HT1080 (cell line): ENCODE measurements at places on chromosomes 7 and 10.

GRCh38 chr7:108736221-108736891 lies 166.7 kb downstream of the DNAJB9 start:
- no peak for DNase-seq

DNA sequence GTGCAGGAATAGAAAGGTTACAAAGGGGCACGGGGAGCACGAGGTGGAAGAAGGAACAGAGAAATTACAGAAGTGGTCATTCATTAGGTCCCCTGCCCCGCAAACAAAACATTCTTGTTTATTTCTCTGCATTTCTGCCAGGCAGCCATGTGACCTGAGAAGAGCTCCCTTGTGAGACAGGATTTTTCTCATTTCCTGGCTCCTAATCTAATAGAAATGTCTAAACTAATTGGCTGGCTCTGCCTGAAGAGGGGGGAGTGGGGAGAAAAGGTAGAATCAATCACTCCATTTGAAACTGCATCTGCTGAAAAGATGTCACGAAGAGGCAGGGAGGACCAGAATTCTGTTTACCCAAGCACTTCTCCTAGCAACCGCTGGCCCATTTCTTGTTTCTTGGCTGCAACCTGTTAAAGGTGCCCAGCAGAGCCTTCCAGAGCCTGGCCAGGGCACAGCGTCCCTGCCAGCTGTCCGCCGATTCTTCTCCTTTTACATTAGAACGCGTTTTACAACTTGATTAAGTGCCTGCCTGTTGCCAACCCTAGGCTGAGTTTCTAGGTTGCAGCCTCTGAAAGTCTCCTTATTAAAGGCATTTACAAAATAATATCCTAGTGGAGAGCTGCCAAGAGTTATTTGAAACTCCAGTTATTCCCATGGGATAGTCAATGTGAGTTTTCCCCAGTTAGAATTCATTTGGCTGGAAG lies 1227.6 kb downstream of the TYW1 start:
- no peak for DNase-seq

DNA sequence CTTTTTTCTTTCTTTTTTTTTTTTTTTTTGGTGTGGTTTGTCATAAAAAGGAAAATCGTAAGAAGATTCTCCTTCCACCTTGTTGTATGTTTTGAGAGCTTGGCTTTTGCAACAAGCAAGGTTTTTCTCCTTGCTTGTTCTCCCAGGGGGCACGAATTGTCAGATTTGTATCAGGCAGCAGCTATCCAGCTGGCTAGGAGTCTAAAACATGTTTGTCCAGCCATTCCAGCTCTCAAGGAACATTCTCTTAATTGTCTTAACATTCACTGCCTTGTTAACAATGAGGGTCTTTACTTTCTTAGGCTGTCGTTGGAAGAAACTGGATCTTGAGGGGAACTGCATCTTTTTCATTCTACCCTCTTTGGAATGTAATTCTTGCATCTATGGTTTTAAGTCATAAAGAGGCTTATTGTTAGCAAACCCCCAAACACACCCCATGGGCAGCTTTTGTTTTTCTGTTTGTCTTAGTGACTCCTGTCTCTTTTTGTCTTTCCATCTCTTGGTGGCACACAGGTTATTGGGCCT lies 14.6 kb downstream of the SHTN1 start:
- no peak for DNase-seq

- no peak for DNase-seq
These were observed 387.8 kb downstream of the SDK1 start for GRCh38 chr7:3688842-3689241.

- no peak for DNase-seq
These were observed 396.0 kb downstream of the SEMA3D start for GRCh38 chr7:84790882-84791281.

DNA sequence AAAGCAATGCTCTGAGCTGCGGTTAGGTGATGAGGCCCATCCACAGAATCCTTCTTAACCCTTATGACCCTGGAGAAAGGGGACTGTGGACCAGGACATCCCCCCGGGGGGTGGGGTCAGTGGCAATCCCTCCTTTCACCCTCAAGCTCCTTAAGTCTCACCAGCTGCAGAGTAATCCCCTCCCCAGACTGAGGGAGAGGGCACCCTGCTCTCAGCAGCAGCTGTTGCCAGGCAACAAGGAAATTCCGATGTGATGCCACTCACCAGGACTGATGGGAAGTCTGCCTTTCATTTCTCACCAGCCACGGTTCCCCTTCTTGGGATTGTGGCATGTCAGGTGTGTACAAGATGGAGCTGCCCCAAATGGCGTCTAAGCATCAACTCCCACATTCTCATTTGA lies 129.6 kb downstream of the DOCK1 start:
- DNase-seq = no peak

DNA sequence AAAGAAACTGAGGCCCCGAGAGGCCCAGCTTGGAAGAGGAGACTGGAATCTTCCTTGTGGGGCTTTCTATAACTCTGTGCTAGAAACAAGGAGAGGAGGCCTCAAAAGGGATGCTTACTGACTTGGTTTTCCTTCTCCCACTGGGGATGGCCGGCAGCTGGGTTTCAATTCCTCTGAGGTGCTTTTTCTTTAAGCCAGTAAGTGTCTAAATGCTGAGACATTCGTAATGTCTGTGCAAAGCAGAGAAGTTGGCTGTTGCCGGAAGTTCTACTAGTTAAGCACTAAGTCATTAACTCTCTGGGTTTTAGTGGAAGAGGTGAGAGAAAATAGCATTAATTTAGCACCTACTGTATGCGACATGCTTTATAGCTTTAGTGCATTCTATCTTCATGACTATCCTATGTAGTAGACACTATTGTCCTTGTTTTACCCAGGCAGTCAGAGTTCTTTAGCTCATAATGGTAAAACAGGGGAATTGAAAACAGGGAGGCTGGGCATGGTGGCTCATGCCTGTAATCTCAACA lies 135.2 kb downstream of the RGS10 start:
- DNase-seq = no peak

DNA sequence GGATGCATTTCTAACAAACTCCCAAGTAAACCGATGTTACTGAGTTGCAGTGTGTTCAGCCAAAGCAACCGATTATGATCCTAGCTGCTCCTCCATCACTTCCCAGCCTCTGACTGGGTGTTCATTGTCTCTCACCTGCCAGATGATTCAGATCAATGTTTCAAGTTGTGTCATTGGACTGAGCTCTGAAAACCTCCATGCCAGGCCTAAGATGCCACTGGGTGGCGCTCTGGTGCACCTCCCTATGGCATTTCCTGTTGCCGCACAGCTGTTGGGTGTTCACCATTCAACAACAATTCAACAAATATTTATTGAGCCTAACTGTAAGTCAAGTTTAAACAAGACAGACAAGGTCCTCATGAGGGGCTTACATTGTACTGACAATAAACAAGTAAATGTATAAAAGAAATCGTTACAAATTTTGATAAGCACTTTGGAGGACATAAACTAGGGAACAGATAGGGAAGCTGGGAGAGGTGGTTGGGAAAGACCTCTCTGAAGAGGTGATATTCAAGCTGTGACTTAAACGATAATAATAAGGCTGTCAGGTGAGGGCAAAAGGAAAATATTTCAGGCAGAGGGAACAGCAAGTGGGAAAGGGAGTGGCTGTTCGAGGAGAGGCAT lies 22.8 kb downstream of the RGR start:
- peak; percentile 53 for DNase-seq

DNA sequence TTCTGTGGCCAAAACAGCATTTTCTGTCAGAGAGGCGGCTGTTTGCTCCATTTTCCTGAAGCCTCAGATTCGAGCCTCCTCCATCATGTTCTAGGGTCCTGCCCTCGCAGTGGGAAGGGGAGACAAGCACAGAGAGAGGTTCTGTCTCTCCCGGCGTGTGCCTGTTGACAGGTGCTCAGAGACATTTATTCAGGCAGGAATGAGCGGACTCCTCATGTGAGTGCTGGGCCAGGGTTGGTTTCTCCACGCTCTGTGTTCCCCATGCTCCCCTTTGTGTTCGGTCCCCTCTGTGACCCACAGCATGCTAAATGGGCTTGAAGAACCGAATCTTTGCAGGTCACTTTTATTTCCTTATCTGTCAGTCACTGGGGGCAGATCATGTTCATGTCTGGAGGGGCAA lies 374.6 kb downstream of the GLRX3 start:
- no peak for DNase-seq

GRCh38 chr10:118362103-118362502 lies 20.0 kb upstream of the FAM204A start:
- DNase-seq = peak; percentile 51

- no peak for DNase-seq
These were observed 26.9 kb downstream of the SPOCK2 start for GRCh38 chr10:72061491-72061890.

DNA sequence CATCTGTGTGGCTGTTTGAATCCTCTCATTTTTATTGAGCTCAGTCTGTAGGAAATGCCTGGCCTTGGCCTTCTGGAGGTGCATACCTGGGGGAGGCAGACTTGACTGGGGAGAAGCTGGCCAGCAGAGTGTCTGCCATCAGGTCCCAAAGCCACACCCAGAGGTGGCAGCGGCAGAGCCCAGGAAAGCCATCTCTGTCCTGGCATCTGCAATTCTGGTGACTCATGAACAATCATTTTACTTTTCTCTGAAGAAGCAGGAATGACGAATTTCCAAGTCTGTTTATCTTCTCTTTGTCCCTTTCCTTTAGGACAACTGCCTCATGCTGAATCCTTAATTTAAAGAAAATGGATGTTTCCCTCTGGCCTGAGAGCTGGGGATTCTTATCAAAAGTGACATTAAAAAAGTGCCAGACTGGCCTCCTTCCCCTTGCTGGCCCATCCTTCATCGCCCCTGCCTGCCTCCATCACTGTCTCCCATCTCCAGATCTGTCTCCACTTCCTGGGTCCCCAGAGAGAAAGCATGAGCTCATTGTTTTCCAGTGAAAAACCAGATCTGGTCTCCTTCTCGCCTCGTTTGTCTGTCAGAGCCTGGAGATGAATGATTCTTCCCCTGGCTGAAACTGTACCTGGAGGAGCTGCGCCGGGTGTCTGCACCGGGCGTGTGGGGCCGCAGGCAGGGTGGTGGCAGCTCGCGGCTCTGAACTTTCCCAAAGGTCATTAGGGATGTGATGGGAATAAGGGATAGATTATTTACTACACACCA lies 124.5 kb downstream of the TMEM178B start:
- peak; percentile 27 for DNase-seq

DNA sequence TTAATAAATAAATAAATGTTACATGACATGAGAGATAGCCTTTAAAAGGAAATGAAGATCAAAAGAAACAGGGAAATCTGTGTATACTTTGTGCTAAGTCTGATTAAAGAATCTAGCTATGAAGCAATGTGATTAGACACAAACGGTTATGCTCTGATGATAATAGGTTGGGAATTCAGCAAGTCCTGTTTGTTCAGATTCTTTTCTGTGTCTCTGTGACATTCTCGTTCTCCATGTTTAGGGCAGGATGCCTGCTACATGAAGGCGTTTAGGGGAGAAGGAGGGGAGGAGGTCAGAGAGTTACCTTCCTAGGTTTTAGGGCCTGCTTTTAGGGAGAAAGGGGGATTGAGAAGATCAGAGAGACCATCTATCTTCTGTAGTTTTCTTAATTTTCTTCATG lies 555.3 kb downstream of the DNAJB9 start:
- DNase-seq = no peak

DNA sequence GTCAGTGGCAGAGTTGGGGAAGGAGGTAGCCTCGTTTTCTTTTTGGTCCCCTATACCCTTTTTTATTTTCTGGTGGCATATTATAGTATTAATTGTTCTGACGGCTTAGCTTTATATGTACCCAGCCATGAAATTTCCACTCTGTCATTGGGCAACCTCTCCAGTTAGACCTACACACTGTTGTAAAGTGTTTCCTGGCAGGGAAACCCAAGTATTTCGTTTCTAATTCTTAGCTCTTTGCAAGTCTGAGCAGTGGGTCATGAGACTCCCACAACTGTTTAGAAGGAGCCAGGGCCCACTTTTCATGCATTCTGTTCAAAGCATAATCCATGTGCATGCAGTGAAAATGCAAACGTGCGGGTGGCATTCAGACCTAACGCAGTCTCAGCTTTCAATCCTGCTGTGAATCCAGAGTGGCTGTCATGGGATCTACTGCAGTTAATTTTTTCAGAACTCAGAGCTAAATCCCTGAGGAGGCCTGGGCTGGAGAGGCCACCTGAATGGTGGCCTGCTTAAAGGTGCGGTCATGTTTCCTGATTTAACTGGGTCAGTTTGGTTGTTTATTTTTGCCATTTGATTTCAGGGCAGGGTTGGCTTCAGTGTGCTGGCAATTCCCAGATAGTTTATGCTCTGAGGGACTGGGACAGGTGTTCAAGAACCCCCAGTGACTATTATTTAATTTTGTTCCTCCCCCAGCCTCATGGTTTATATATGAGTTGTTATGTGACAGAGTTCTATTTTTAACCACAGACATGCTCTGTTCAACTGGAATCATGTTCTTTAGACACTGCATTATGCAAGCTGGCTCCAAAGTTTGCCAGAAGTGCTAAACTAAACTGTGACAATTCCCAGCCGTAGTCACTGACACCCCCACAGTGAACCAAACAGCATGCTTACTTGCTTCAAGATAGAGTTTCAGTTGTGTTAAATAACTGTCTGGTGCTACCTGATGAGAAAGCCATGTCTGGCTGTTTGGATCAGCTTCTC lies 27.4 kb upstream of the SYPL1 start:
- no peak for DNase-seq
